HAP-1 (cell line): ENCODE measurements at places on chromosomes 1 and 21.
A peak's percentile ranks its signal among the peaks of the same experiment; 100 is the strongest.

DNA sequence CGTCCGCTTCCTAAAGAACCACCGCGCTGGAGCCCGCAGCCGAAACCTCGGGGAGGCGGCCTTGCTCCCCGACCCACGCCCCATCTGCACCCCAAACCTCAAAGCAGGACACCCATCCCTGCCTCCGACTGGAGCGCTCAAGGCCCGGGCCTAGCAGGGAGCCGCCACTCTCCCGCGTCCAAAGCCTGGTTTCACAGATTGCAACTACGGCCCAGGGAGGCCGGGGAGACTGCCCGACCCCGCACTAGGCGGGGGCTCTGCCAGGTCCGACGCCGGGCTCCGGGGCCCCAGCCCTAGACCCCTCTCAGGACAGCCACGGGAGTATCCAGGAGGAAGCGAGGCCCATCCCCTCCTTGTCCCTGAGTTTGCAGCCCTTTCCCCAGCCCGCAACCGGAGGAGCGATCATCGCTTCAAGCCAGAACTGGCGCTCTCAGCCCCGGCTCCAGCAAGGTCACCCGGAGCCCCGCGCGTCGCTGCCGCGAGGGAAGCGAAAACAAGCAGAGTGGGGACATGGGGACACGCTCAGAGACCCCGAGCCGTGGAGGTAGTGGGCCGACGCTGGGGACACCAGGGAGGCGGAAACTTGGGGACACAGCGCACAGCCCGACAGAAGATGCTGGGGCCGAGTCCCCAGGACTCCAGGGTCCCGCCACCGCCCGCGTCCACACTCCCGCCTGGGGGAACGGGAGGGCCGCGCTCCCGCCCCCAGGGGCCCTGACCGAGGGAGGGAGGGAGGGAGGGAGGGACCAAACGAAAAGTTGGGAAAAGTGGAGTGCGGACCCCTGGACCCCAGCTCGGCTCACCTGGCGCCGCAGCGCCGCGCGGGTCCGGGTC, 433 bp downstream of the TMEM200B start:
- DNase-seq: peak; percentile 48

- DNase-seq: peak; percentile 79
Observed at GRCh38 chr1:12618965-12619791, 1.2 kb upstream of the DHRS3 start.

DNA sequence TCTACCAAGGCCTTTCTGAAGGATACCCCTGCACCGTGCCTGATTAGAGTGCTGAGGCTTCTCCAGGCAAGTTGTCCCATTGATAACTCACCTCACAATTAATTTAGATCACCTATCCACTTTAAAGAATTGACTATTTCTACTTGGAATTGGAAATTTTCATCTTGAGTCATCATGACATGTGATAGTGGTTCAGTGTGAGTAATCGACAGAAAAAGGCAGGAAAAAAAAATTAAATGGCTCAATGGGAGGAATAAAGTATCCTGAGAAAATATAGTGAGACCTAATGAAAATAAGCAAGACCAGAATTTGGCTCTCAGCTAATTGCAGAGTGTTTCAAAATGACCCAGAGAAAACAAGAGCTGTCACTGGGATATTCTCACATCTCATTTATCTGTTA, 222.4 kb upstream of the C8B start:
- no peak for DNase-seq

- no peak for DNase-seq
Observed at GRCh38 chr1:115463347-115463746, 125.3 kb upstream of the NGF start.

- peak; percentile 65 for DNase-seq
Observed at GRCh38 chr1:182446033-182446669, 3.8 kb upstream of the RGSL1 start.

GRCh38 chr21:14288922-14289321, 73.0 kb downstream of the RBM11 start:
- DNase-seq: no peak

DNA sequence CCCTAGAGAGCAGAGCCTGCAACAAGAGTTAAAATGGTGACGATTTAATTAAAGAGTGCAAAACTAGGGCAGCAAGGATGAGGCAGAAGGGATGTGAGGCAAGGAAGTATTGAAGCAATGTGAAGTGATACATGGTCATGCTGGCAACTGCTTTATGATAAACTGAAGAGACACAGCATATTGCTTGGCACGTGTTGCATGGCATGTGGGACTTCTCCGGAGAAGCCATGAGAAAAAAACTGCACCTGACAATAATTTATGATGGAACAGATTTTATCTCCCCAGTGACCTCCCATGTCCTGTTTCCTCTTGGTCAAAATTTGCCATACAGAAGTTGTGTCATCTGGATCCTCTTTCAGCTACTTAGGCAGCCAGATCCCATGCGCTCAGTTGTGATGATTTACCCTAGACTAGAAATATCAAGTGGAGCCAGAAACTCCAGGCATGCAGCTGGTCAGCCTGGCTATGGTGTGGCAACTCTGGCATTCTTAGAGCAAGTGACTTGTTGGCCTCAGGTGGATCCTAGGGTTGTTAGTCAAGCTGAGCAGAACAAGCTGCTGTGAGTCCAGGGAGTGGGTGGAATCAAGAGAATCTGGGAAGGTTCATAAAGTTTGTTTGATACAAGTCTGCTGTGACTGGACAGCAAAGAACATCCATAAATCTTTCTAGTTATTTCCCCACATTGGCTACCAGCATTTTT, 611.4 kb upstream of the USP24 start:
- DNase-seq: no peak

DNA sequence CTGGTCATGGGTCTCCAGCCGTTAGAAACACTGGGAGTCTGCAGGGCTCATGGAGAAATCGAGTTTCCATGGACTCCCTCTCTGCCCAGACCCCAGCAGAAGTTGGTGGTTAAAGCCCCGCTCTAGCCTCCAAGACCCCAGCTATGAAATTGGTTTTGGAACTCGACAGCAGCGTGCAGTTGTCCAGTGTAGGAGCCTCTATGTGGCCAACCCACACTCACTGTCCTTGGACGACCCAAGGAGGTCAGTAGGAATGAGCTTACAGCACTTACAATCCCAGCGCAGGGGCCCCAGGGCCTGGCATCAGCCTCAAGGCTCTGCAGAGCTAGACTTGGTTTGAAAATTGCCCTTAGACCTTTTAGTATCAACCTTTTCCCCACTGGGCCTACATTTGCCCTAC, 3.2 kb upstream of the PRDM16 start:
- no peak for DNase-seq

- peak; percentile 18 for DNase-seq
Observed at GRCh38 chr1:69739251-69739605, 171.5 kb downstream of the LRRC7 start.

DNA sequence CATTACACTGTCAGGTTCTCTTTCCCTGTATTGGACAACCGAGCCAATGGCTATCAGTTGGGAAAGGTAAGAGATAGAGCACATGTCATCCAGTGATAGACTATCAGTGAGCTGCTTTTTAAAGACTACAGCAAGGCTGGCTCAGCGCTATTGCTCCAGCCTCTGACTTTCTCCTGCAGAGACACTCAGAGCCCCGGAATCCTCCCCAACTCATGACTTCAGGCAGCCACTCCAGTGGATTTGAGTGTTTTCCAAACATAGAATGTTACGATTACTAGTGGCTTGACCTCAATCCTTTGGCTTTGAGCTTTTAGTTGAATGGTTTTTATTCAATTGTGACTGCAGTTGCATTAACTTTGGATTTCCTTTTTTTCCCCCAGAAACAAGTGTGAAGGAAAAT, 331.9 kb downstream of the DISC1 start:
- no peak for DNase-seq

- DNase-seq: no peak
Observed at GRCh38 chr1:17276568-17276967, 27.7 kb downstream of the PADI3 start.

DNA sequence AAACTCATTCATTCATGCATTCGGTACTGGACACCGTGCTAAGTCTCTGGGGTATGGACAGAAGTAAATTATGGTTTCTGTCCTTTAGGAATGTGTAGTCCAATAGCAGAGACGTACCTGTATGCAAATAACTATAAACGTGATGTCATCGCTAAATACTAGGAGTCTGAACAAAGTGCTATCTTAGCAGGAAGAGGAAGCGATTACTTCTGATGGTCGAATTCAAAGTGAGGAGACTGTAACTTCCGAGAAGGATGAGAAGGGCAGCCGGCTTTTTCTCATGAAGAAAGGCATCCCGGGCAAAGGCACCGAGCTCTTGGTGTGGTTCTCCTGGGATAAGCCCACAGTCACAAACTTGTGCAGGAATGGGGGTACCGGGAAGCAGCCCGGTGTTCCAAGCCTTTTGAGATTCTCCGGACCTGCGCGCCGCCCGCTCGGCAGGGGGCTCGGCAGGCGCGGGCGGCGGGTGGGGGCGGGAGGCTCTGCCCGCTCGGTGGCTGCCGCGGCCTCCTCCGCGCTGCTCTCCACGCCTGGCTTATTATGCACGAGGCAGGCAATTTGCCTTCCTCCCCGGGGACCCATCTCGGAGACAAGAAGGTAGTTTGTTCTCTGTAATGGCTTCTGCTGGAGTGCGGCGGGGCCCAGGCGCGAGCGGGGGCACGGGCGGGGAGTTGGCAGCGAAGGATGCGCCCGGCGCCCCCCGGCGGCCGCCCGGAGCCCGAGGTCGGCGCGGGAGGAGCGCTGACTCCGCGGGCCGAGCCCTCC, 67.5 kb upstream of the CD1D start:
- DNase-seq: peak; percentile 77

- no peak for DNase-seq
Observed at GRCh38 chr1:212561501-212561931, 47.0 kb upstream of the ATF3 start.

GRCh38 chr21:29075706-29076466, 2.4 kb upstream of the CCT8 start:
- no peak for DNase-seq

GRCh38 chr1:240337781-240338180, 246.1 kb downstream of the FMN2 start:
- DNase-seq: no peak

- no peak for DNase-seq
Observed at GRCh38 chr1:12014141-12014991, 4.9 kb upstream of the MIIP start.

DNA sequence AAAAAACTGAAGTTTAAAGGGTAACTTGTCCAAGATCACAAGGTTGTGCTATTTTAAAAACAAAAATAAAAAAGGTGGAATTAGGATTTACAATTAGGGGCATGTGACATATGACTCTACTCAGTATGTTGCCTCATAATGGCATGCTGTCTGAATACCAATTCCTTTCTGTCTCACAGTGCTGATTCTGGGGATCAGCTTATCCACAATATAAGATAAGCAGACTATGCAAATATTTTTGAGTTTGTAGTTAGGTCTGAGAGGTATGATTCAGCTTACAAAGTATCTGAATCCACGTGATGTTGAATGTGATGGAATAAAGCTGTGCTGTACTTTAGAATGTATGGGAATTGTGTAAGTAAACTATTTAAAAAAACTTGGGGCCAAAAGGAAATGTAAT, 216.6 kb downstream of the HHIPL2 start:
- DNase-seq: no peak

GRCh38 chr1:77994117-77994705, 10.5 kb upstream of the DNAJB4 start:
- DNase-seq: no peak

DNA sequence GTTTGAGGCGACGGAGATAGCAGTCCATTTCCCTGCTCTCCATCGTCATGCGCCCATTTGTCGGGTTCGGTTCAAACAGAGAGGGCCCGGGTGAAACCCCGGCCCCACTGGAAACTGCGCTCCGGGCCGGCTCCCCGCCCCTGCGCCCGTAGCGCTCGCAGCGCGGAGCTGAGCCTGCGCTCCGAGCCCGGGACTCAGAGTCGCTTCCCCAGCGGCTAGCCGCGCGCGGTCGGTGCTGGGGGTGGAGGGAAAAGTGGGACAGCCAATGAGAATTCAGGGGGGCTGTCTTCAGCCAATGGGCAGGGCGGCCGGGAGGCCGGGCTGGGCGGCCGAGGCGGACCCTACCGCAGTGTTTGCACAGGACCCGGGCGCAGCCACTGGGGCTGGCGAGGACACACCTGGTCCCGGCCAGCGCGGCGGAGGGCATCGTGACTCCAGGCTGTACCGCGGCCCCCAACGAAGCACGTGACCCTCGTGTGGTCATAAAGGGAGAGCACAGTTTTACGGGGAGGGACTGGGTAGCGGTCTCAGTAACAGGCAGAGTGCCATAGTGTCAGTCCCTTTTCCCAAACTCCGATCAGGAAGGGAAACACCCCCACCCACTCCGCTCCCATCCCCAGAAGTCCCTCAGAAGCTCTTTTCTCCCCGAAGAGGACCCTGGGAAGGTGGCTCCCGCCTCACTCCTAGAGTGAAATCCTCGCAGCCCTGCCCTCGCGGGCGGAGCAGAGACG, at the start of gene INKA2:
Gene INKA2 (minus strand): TSS at position 202 of the 731 bp plus-strand sequence. CDS start 153 bp downstream, at position 49.
- peak; percentile 73 for DNase-seq

GRCh38 chr1:115827452-115828044, 13.4 kb downstream of the NHLH2 start:
- DNase-seq: no peak

- no peak for DNase-seq
Observed at GRCh38 chr1:193237381-193237978, 51.1 kb upstream of the B3GALT2 start.

DNA sequence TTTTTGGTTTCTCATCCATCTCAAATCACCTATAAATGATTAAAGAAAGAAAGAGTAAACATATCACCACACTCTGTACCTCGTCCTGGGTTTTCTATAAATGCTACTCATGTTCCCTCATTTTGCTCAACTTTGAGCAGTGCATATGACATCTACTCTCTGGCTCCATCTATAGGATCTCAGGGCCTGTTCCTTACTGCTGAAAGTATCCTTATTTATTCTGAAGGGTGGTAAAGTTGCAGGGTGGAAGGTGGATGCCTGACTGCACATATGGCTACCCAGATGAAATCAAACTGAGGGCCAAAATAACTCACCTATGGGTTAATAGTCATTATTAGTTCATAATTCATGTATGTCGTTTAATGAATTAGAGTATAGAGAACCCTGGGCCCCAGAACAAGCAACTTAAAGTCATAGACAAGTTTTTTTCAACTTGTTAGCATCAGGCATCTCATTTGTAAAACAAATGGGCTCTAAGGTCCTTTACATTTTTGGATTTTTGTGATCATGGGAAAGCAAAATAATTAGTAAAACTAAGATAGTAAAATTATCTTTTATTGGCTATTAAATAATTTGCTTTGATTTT, 46.5 kb downstream of the NCF2 start:
- peak; percentile 27 for DNase-seq

- peak; percentile 30 for DNase-seq
Observed at GRCh38 chr1:117045644-117046043, 14.5 kb upstream of the TTF2 start.

- DNase-seq: no peak
Observed at GRCh38 chr21:14602382-14602958, 56.4 kb upstream of the SAMSN1 start.

DNA sequence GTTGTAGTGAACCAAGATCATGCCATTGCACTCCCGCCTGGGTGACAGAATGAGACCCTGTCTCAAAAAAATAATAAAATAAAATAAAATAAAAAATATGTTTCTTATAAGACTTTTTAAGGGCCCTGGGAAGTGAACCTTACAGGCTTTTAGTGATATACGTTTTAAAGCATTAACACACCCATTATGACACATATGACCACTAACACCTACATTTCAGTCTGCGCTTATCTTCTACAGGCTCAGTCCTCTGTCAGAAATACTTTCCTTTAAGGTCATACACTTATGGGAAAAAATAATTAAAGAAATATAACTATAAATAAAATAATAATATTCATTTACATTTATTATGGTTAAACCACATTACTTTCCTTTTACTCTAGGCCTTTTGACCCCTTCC, 21.9 kb downstream of the ADSS2 start:
- no peak for DNase-seq

- DNase-seq: peak; percentile 72
Observed at GRCh38 chr1:62144238-62144831, 50.3 kb upstream of the L1TD1 start.
